Stimulated activated CD4-positive, alpha-beta T cell treated with anti-CD3 and anti-CD28 coated beads, TNF-alpha, amount 100 ng/mL, for 4 hours (primary cell): ENCODE measurements at places on chromosomes 5 and 9.

DNA sequence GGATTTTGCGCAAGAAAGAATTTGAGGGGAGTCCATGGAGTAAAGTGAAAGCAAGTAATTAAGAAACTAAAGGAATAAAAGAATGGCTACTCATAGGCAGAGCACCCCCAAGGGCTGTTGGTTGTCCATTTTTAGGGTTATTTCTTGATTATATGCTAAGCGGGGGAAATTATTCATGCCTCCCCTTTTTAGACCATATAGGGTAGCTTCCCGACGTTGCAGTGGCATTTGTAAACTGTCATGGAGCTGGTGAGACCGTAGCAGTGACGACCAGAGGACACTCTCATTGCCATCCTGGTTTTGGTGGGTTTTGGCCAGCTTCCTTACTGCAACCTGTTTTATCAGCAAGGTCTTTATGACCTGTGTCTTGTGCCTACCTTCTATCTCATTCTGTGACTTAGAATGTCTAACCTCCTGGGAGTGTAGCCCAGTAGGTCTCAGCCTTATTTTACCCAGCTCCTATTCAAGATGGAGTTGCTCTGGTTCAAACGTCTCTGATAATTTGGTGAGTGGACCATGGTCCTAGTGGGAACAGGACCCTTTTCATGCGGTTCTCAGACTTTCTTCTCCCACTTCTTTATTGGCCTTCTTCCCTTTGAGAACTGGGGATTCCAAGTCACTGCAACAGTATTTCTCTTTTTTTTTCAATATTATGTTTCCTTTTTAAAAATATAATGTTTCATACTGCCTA, 1.3 kb upstream of the ERAP1 start:
- DNase-seq, result no peak

DNA sequence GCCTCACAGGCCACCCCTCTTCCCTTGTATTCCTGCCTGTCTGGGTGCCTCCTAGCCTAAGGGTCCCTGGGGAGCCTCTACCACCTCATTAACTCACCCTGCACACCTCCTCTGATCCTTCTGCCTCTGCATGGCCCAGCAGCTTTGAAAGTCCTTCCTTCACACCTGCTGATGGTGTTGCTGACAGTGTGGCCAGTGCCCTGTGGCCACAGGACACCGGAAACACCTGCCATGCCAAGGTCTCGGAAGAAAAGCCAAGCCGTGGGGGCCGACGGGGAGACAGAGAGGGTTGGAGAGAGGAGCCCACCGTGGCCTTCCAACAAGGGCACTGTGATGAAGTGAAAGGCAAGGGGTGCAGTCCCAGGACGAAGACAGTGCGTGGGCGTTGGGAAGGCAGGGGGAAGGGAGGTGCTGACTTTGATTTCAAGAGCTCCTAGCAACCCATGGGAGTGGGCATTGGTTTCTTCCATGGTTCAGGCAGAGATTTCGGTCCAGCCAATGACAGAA, 4.1 kb downstream of the BTNL9 start:
- DNase-seq, result no peak

GRCh38 chr5:174571662-174572397, 152.6 kb upstream of the MSX2 start:
- DNase-seq, result no peak

GRCh38 chr5:79699763-79700400, 10.2 kb downstream of the CMYA5 start:
- DNase-seq, result no peak

DNA sequence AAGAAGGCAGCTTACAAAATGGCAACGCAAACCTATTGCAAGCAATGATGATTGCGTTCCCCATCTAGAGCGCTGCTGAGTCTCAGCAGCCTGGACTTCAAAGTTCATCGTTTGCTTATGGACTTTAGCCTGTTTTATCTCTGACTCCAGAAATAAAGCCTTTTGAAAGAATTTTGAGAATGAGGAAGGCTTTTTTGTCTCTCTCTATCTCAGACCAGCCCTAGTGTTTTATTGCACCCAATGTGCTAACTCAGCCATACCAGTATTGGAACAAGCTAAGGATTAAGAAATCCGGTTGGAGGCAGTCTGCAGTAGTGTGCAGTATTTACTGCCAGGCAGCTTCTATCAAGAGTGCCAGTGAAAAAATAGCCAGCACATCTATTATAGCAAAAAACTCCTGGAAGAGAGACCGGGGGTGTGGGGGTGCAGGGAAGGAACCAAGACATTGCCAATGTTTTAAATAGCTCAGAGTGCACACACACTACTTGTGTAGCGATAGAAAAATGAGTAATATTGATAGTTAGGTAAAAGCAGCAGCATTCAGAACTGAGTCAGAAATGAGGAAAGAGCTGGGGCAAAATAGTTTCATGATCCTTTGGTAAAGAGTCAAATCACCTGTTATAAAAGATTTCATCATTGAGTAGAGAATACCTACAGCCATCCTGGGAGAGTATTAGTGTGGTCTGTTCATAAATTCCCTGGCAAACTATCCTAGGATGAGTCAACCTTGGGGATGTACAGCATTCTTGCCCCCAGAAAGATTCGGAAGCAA, 219.0 kb downstream of the ZNF608 start:
- no peak for DNase-seq

DNA sequence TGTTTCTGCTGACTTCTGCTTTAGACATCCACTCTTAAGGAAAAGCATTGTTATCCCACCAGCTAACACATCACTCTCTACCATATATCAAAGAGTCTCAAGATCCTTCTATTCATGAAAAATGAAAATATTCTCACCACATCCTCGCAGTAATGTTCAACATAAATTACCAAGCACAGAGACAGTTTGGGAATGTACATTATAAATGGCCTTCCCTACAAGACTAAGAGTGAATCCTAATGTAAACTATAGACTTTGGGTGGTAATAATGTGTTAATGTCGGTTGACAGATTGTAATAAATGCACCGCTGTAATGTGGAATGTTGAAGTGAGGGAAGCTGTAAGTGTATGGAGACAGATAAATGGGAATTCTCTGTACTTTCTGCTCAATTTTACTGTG, 27.1 kb upstream of the KCNIP1 start:
- no peak for DNase-seq

DNA sequence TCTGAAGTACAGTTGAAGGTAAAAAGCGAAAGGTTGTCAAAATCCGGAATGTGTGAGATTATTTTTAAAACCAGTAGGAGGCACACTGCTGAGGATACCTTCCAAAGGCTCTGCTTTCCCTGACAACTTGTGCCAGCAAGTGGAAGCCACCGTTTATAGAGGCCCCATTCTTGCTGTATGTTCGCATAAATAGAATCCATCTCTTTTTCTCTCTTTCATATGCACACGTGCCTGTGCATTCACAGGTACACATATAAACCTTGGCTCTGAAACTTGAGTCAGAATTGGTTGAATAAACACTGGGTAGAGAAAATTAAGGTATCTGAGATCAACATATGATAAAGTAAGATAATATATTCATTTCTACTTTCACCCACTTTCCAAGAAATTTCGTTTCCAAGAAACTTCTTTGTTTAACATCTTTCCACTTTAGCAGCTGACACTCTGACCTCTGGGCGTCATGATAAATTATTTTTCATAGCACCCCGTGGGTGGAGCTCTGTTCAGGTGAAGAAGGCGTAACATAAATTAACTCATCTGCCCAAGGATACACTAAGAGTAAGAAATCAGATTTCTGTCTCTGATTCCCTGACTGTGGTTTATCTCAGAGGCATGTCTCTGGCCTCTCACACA, 63.7 kb upstream of the RICTOR start:
- DNase-seq, result peak; percentile 16

GRCh38 chr9:7668541-7668940, 131.0 kb downstream of the DMAC1 start:
- no peak for DNase-seq

DNA sequence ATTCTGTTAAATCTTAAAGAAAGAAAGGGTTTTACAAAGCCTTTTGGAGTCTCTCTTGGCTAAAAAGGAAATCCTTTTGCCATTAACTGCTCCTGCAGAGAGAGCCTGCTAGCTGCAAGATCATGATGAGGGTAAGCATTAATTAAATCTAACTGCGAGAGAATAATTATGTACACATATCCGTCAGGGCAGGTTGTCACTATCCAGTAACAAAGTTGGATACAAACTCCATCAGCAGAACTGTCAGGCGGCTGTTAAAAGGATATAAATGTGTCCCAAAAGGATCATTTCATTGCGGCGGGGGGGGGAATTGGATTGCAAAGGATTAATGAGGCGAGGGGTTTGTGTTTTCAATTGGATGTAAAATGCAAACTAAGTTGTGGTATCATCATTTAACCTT, 289.3 kb downstream of the ASTN2 start:
- no peak for DNase-seq

- no peak for DNase-seq
Observed at GRCh38 chr5:88140396-88140855, 128.2 kb downstream of the TMEM161B start.

DNA sequence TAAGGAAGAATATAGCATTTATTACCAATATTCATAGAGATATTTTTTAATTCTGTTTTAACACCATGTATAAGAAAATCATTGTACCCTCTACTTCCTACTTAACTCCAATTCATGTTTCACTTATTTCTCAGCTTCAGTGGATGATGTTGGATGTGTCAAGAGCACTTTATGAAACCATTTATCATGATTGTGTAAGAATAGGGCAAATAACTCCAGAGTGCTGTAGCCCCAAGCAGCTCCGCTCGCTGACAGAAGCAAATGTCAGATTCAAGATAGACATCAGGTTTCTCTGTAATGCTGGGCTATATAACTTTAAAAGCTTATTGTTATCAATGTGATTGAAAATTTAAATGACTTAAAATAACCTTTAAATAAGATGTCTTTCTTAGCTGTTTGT, 50.4 kb downstream of the MAST4 start:
- no peak for DNase-seq

- DNase-seq, result no peak
Observed at GRCh38 chr9:93156475-93157008, 22.5 kb upstream of the NINJ1 start.

- no peak for DNase-seq
Observed at GRCh38 chr9:5786370-5787127, 46.4 kb downstream of the ERMP1 start.

DNA sequence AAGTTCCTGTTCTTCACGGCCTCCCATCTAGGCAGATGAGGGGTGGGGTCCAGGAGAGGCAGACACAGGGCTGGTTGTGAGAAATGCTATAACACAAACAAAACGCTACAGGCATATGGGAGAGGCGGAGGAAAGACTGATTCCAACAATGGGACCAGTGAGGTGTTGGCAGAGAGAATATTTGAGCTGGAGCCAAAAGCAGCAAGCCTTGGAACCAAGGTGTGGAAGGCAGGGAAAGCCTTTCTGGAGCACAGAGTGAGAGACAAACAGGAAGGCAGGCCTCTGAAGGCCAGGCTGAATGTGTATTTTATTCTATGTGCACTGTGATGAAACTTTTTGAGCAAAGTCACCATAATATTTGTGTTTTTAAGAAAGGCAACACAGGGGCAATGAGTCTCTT, 2.9 kb downstream of the ATPSCKMT start:
- DNase-seq, result no peak

- no peak for DNase-seq
Observed at GRCh38 chr5:54887663-54888062, 97.7 kb downstream of the ESM1 start.

DNA sequence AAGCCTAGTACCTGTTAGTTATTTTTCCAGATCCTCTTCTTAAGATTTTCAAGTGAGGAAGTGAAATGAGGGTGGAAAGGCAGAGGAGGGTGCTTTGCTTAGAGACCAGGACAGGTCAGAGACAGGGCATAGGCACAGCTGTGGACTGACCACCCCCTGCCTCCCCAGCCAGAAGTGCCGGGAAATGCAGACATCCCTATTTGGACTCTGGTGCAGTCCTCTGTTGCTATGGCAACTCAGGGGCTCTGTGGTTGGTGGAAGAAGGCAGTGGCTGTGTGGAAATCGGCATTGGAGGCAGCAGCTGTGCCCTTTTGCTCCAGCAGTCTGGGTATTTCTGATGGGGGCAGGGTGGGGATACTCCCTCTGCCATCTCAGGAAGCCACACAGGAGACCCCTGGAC, 43.3 kb upstream of the NDFIP1 start:
- DNase-seq, result no peak

DNA sequence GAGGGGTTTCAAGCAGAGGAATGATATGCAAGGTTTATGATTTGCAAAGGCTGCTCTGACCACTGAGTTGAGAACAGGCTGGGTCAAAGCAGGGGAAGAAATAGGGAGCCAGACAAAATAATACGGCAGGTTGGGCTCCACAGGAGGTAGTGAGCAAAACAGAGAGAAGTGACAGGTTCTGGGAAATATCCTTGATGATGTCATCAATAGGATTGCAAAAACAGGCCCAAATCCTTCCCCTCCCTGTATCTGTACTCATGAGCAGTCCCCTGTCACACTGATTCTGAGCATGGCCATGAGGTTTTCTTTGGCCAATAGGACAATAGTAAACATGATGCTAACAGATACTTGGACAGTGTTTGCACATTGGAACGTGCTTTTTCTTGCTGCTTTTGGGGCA, 471.8 kb upstream of the BRINP1 start:
- DNase-seq, result no peak

DNA sequence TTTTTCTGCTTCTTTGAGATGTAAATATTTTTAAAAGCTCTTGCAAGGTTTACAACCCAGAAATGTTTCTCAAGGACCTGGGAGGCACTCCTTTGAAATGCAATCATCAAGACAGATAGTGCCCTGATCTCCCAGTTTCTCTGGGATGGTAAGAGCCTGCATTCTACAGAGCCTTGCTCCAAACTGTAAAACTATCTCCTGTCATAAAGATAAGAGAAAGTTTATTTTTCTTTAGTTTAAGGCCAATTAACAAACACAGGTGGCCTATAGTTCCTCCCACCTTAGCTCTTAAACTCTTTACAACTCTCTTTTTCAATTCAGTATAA, 1231.1 kb upstream of the NUDT12 start:
- DNase-seq, result no peak

- DNase-seq, result no peak
Observed at GRCh38 chr5:142839711-142840346, 69.7 kb downstream of the ARHGAP26 start.

DNA sequence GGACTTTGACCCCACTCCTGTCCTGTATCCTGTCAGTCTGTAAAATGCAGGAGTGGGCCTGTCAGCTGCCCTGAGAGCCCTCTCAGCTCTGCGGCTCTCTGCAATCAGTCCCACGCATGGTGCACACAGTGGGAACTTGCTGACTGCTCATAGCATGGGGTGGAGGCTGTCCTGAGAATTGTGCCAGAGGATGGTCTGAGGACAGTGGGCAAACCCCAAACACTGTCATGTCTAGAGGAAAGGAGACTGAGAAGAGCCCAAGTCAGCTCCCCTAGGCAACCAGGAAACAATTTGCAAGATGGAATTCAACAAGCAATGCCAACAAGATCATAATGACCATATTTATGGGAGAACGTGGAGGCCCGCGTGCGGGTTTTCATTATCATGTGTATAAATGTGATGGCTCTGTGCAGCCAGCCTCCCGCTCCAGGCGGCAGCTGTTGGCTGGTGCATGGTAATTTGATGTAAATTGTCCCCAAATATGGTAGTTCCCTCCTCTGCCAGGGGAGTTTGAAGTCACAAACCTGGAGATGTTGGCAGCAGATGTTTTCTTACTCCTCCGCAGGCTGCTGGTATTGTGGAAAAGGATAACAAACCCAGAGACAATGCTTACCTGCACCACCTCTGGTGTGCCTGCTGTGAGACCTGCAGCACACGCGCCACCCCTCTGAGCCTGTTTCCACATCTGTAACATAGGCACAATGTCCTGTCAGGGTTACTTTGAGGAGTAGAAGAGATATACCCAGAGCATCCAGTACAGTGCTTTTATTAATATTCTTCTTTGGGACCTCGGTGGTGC, 39.8 kb upstream of the ALDH1B1 start:
- no peak for DNase-seq

GRCh38 chr9:34546102-34546833, 23.5 kb upstream of the ENHO start:
- DNase-seq, result no peak
